ENCODE measurements at places on chromosomes 16 and 17.
A peak's percentile ranks its signal among the peaks of the same experiment; 100 is the strongest.

DNA sequence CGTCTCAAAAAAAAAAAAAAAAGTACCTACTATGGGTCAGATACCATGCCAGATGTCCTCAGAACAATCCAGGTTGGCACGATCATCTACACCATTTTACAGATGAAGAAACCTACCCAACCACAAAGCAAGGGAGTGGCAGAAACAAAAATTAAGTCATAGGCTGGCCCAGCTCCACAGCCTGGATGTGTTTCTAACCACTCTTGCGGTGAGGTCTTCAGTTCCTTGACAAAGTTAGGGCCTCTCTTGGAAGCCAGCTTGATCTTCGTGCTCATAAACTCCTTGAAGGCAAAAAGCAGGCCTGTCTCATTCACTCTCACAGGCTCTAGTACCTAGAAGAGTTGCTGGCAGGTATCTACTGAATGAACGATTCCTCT, 6.2 kb downstream of the GGA2 start:
- peaks cover 14% of the 10 kb centered on the region for H3K4me1 ChIP-seq
- peak overlapping the region; percentile 70 for H3K27ac ChIP-seq
- no peak overlapping the region for H3K4me3 ChIP-seq
- H3K36me3 ChIP-seq: peaks cover 6% of the 10 kb centered on the region

GRCh38 chr16:20409398-20410120, at the start of gene ACSM5:
ACSM5 (plus strand) TSS chr16:20409534; CDS start chr16:20411485, 1,951 bp downstream.
- H3K4me1 ChIP-seq: no peaks in the 10 kb centered on the region
- peak within 1 kb of the TSS; percentile 45 for H3K27ac ChIP-seq
- H3K27me3 ChIP-seq: no peaks in the 10 kb centered on the region
- no peak within 1 kb of the TSS for H3K4me3 ChIP-seq
- no peak for DNase-seq
- H3K36me3 ChIP-seq: no peaks in the 10 kb centered on the region

- DNase-seq: no peak
- H3K36me3 ChIP-seq: no peaks in the 10 kb centered on the region
- no peaks in the 10 kb centered on the region for H3K27me3 ChIP-seq
- no peak overlapping the region for H3K27ac ChIP-seq
These were observed 33.2 kb downstream of the UBE2O start for GRCh38 chr17:76419576-76420260.

- H3K27me3 ChIP-seq: no peaks in the 10 kb centered on the region
- no peaks in the 10 kb centered on the region for H3K36me3 ChIP-seq
- DNase-seq: no peak
- H3K4me3 ChIP-seq: no peak overlapping the region
- H3K4me1 ChIP-seq: no peaks in the 10 kb centered on the region
These were observed 437.7 kb downstream of the PMP22 start for GRCh38 chr17:14827396-14827919.

DNA sequence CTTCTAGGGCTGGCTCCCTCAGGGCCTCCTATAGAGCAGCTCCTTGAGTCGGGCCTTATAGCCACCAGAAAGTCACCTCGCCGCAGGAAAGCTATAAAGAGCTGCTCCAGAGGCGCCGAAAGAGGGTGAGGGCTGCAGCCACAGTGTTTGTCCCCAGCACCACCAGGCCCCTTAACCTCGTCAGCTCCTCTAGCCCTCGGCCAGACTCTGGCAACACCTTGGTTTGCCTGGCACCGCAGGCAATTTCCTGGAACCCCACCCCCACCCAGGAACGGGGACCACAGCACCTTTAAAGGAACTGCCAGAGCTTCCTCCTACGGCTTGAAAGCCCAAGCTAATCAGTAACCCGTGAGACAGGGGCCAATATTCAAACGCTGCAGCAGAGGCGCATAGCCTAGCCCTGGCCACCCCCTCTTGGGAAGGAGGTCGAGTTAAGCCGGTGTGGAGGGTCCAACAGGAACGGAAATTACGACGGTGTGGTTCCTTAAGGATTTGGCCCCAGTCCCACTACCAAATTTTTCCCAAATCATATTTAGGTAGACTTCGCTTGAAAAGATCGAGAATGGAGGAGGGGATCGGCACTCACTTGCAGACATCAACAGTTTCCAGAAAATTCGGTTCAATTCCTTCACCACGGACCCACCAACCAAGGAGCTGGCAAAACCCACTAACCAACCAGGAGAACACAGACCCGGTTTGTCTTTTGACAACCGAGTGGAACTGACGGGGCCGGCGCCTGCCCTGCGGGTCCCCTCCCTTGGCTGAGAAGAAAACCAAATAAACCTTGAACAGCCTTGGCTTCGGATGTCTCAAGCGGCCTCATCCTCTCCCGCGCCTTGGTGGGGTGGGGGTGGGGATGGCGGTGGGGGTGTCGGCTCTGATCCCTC, 3.0 kb downstream of the HOXB6 start:
- peaks cover 27% of the 10 kb centered on the region for H3K4me1 ChIP-seq
- H3K4me3 ChIP-seq: no peak overlapping the region
- no peak for DNase-seq
- H3K27ac ChIP-seq: no peak overlapping the region
- H3K36me3 ChIP-seq: no peaks in the 10 kb centered on the region
- H3K27me3 ChIP-seq: peaks cover 79% of the 10 kb centered on the region

All from left lung (tissue), 14 donors.